ENCODE measurements at places on chromosomes 4 and X.

GRCh38 chr4:74874753-74875367, 58.1 kb upstream of the PARM1 start:
- peak; percentile 23 for DNase-seq

DNA sequence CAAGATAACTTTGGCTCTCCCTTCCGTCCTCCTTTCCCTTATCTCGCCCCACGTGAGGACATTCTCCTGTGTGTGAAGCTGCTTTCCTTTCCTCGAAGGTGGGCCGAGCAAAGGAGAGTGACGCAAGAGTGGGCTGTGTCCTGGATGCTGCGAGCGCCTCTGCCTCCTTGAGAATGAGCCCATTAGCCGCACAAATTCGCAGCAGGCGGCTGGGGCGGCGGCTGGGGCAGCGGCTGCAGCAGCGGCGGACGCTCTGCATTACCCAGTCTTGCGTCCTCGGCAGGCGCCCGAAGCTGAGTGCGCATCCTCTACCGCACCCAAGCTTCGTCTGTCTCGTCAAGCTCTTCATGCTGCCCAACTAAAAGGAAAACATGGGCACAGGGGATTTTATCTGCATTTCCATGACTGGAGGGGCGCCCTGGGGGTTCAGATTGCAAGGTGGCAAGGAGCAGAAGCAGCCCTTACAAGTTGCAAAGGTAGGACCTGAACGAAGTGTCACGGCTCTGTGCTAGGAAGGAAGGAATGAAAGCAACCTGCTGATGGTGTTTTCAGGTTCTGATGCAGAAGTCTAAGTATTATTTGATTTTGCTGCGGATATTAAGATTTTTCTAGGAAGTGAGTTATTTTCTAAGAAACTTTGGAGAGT, at the start of gene SYNPO2:
SYNPO2 (plus strand) TSS at position 189 of the 646 bp plus-strand sequence; CDS start at position 372, 183 bp downstream.
- peak; percentile 75 for DNase-seq

DNA sequence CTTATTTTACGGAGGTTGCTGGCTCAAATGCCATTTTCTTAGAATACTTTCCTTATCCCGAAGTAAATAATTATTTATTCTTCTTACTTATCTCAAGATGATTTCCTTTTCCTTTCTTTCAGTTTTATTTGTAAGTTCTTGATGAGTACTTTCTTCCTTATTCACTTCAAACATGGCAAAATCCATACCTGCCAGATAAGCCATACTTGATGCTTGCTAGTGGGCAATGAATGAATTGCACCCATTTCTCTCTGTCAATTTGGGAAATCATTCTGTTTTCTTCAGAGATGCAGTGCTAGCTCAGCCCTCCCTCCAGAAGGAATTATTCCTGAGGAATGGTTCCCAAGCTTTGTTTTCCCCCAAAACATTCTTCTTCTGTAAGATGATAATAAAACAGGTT, 598.3 kb downstream of the SPRY1 start:
- DNase-seq: no peak

- DNase-seq: no peak
Observed at GRCh38 chr4:99411041-99411440, 24.1 kb downstream of the ADH7 start.

- no peak for DNase-seq
Observed at GRCh38 chr4:149293046-149293649, 522.5 kb downstream of the IQCM start.

- peak; percentile 51 for DNase-seq
Observed at GRCh38 chrX:140141444-140142029, 176.2 kb upstream of the CXorf66 start.

GRCh38 chrX:80766916-80767315, 42.8 kb downstream of the BRWD3 start:
- DNase-seq: no peak

DNA sequence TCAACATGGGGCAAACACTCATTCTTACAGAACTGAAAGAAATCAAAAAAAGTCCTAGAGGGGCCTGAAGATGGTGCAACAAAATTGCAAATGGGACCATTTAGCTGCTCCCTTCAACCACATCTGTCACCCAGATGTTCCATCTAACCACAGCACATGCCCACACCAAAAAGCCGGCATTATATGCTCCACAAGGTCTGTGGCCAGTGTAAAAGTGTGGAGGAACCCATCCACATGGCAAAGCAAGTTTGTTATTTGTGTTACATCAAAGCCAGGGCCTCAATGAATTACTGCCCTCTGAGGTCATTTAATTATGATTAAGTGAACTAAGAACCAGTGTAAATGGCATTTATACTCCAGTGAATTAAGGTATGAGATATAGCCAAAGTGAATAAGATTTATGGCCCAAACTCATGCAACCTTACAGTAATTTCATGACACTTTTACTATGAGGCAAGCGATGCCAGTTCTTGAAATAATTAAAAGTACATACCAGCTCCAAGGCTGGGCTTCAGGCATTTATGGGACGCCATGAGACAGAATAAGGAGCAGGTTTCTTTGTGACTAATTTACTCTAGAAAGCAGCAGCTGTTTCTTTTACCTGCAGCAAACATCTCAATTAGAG, 48.7 kb upstream of the FGF16 start:
- no peak for DNase-seq

DNA sequence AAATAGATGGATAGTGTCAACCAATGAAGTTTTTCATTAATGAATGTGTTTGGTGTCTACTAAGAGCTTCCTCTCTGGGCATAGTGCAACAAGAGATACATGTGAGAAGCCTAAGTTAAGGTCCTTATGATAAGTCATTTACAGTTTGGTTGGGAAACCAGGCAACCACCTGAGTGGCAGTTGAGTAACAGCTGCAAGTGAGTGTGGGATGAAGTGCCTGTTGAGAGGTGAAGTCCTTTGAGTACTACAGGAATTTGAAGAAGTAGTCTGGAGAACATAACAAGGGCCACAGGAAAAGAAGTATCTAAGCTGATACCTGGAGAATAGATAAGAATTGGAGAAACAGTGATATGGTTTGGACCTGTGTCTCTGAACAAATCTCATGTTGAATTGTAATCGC, 48.5 kb upstream of the FRMPD4 start:
- no peak for DNase-seq

DNA sequence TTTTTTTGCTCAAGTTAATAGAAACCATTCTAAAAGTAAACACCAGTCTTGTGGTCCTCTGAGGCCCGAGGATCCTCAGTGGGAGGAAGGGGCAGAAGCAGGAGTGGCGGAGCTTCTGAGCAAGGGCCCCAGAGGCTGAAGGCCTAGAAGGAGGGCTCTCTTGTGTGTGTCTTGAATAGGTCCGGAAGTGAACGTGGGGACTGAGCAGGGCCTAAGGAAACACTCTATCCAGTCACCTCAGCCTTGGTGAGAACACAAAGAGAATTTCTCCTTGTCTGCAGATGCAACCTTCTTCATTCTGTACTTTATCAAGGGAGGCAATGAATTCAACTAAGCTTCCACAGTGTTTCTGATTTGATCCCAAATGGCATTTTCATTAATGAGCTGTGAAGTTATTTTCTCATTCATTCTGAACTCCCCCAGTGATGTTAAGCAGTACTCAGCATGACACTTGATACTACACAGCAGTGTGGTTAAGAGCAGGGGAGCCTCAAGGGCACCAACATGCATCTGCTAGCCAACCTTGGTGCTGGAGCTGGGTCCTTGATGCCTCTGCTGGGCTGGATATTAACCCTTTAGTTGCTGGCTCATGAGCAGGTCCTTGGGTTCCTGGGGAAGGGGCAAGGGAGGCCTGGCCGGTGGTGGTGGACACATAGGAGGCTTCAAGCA, 64.7 kb downstream of the RBM47 start:
- DNase-seq: no peak

GRCh38 chrX:78945186-78945912, at the start of gene P2RY10:
P2RY10 (plus strand) TSS chrX:78945391; CDS start chrX:78960521, 15,130 bp downstream.
- DNase-seq: no peak

GRCh38 chr4:140952717-140953116, 180.6 kb downstream of the RNF150 start:
- DNase-seq: no peak

DNA sequence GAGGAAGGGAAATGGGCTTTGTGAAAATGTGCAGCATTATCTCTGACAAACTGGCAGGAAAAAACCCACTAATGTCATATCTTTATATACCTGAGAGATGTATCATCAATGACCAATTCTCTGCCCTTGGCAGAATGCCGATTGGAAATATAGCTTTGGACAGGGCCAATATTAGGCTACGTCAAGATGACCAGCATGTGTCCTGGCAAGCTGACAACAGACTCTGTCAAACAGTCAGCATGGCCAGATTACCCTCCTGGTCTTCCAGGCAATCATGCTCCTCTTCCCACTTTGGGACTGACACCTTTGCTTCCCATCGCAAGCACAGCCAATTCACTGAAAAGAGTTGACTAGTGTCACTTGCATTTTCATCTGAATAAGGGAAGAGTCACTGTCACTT, 57.0 kb downstream of the SORBS2 start:
- no peak for DNase-seq

- peak; percentile 58 for DNase-seq
Observed at GRCh38 chrX:65196758-65197360, 220.6 kb upstream of the ZC4H2 start.

DNA sequence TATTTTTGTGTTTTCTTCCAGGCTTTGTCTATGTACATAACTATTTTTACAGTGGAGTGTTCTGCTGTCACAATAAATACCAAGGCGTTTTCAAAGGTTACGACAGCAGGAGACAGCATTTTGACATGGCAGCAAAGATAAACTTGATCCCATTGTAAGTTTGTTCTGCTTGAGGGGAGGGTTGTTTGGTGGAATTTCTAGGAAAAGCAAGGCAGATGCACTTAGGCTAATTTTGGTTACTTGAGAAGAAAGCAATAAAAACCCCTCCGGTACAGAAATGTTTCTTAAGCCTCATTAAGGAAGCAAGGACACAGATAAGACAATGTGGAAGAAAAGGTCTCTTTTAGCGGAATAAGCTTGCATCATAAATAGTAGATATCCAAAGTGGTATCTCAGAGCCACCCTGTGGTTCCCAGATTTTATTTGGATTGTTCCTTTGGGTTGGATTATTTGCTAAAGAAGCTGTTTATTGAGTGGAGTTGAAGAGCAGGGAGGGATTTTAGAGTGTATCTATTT, 54.3 kb downstream of the CLCN5 start:
- no peak for DNase-seq

DNA sequence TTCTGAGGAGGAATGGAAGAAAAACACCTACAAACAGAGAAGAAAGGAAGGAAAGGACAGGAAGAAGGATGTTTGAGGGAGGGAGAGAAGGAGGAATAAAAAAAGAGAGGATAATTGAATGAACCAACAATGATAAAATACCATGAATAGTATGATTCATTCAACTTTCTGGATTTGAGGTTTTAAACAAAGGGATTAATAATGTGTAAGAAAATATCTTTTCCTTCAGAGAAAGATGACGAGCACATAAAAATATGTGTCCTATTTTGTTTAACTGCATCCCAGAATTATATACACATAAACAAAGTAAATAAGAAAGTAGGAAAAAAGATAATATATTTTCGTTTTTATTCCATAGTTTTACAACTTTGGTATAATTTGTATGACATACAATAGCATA, 1380.4 kb downstream of the STIM2 start:
- no peak for DNase-seq

- DNase-seq: no peak
Observed at GRCh38 chrX:9807355-9808182, 21.3 kb downstream of the SHROOM2 start.

GRCh38 chrX:47958761-47959342, 44.9 kb downstream of the ZNF182 start:
- no peak for DNase-seq

DNA sequence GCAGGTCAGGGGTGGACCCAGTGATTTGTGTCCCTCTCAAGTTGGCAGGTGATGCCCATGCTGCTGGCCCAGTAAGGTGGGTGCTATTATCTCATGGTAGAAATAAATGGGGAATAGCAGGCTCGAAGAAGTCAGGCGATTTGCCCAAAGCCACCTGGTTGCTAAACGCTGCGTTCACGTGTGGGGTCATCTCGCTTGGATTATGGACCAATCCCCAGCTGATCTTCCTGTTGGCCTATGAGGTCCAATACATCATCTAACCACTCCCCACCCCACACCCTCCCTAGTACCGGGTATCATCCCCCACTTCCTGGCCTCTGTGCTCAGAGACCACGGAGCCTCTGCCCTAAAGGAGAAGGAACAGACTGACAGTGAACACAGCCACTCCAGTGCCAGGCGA, 18.3 kb upstream of the MSX1 start:
- no peak for DNase-seq

- DNase-seq: no peak
Observed at GRCh38 chr4:80229590-80229989, 32.3 kb downstream of the PRDM8 start.

GRCh38 chr4:110905367-110905766, 282.5 kb upstream of the PITX2 start:
- DNase-seq: no peak

DNA sequence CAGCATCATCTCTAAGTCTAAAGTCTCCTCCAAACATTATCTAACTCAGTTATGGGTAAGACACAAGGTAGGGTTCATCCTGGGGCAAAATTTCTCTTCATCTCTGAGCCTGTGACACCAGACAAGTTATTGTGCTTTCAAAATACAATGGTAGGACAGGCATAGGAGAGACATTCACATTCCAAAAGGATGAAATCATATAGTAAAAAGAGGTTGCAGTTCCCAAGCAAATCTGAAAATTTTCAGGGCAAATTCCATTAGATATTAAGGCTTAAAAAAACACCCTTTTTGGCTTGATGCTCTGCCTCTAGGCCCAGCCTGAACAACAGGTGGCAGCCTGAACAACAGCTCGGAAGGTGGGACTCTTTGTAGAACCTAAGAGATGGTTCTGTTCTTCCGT, 448.3 kb upstream of the SLIT2 start:
- DNase-seq: no peak

DNA sequence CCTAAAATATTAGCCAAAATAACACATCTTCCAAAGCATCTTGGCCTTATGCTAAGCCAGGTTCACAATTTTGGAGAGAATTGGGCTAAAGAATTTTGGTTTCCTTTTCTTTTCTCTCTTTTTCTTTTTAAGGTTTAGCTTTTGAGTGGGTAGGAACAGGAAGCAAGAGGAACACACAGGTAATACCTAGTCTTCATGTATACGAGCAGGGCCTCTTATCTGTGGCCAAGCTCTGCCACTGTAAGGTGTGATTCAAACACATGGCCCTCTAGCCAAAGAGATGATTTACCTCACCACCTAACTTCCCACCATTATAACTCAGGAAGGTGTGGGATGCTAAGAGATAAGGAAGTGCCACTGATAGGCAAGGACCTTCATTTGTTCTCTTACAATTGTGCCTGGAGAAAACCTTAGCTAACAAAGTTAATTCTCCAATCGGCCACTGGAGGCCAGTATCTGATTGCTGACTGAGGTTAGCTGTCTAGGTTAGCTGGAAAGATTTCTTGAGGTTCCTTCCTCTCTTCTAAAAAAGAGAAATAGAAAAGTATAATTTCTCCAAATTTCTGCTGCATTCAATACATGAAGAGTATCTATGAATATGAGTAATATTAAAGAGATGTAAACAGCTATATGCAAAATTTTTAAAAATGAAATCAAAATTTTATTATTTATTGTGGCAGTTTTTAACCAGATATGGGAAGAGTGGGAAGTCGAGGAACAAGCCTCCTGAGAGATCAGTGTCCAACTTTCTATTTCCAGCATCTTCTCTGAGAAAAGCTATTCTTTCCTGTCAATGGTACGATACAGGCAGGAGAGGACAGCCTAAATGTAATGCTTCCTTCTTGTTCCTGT, 30.1 kb upstream of the BBS7 start:
- DNase-seq: peak; percentile 59

Data from endothelial cell (in vitro differentiated cells).